IPS DF 6.9 (cell line): ENCODE measurements at places on chromosomes 4 and X.

DNA sequence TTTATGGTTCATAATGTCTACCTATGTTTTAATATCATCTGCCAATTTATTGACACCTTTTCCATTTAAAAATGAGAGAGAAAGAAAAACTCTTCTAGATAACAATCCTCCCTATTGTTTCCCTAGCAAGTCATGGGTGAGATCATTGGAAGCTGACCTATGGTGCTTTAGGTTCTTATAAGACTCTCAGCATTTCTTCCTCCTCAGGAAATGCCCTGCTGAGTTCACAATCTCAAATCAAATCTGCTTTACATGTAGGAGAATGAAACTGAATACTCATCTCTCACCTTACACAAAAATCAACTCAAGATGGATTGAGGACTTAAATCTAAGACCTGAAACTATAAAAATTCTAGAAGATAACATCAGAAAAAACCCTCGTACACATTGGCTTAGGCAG lies 267.4 kb downstream of the RAPGEF2 start:
- no peak for DNase-seq

- DNase-seq, result peak; percentile 27
Observed at GRCh38 chrX:40878766-40879165, 143.4 kb upstream of the MED14 start.

GRCh38 chr4:24244663-24245490 lies 339.5 kb downstream of the DHX15 start:
- no peak for DNase-seq

DNA sequence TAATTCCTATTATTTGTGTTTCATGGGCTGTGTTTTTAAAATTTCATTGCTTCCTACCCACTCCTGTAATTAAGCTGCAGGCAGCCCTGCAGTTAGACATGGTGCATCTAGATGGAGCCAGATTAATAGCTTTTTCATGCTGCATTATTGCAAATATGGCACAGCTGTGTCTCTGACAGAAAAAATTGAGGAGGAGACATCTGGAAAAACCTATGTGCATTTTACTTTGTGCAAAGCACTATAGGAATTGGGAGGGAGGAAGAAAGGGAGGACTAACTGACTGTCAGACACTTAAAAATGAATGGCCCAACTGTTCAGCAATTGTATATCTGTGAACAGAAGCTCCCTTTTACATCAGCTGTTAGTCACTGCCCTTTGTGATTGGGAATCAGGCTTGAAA lies 8.1 kb upstream of the RPGR start:
- DNase-seq, result no peak
